Activated naive CD4-positive, alpha-beta T cell treated with anti-CD3 and anti-CD28 coated beads, Interleukin-2, amount 10 ng/mL, durations not matched to agents 7 days and 5 days (primary cell): ENCODE measurements at places on chromosomes 1 and 21.

- no peaks in the 10 kb centered on the region for H3K36me3 ChIP-seq
- H3K27me3 ChIP-seq, result peaks cover 12% of the 10 kb centered on the region
- DNase-seq, result no peak
- H3K27ac ChIP-seq, result no peak overlapping the region
- no peak overlapping the region for H3K4me3 ChIP-seq
Measured at GRCh38 chr1:114122941-114123618, 30.6 kb downstream of the SYT6 start.

- DNase-seq, result no peak
- no peak overlapping the region for H3K27ac ChIP-seq
- H3K4me1 ChIP-seq, result peaks cover 40% of the 10 kb centered on the region
- H3K36me3 ChIP-seq, result peaks cover 63% of the 10 kb centered on the region
Measured at GRCh38 chr1:24919791-24920532, 10.1 kb downstream of the RUNX3 start.

DNA sequence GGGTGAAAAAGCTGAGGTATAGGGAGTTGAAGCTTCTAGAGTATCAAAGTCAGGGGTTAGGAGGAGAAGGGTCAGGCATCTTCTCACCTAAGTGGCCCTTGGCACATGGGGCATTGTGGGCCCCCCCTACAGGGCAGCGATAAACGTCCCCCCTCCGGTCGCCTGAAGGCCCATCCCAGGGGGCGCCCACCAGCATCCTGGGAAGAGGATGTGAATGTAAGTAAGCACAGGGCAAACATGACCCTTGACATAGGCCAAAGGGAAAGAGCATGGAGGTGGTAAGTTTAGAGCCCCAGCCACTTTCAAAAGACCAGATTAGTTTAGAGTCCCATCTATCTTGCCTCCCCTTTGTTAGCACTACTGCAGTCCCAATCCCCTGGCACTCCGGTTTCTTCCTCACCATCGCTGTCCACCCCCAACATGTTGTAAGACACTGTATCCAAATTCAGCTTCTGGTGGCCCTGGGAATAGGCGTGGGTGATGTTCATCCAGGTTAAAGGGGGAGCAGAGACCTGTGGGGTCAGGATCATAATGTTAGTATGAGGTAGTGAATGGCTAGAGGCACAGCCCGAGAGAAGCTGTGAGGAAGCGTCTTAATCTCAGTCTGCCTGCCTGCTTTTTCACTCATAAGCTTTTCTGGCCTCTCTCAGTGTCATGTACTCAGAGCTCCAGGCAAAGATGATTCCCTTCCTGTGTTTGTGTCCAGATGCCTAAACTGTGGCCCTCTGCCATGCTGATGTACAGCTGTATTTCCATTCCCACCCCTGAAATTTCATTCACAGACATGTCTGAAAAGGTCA, 2.7 kb downstream of the ITGA10 start:
- H3K36me3 ChIP-seq, result peaks cover 20% of the 10 kb centered on the region
- H3K27ac ChIP-seq, result no peak overlapping the region
- H3K4me1 ChIP-seq, result peaks cover 6% of the 10 kb centered on the region
- H3K4me3 ChIP-seq, result no peak overlapping the region
- DNase-seq, result no peak

GRCh38 chr1:207923121-207923520, 12.2 kb upstream of the CD34 start:
- DNase-seq, result no peak
- no peak overlapping the region for H3K4me3 ChIP-seq
- H3K27ac ChIP-seq, result no peak overlapping the region
- H3K4me1 ChIP-seq, result no peaks in the 10 kb centered on the region

DNA sequence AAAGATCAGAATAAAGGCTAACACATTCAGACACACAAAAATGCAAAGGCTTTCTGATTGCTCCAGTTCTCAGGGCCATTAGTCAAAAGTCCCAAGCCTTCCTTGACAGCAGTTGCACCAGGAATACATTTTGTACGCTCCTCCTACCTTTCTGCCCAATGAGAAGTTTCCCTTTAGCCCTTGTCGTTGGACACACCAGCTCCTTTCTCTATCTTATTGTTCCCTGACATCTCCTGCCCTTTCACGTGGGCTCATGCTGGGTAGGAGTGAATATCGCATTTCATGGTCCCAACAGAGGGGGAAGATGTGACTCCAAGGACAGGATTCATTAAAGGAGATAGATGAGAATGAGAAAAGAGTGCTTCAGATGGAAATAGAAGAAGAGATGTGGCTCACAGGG, 33.5 kb upstream of the IFI16 start:
- no peak overlapping the region for H3K4me3 ChIP-seq
- peaks cover 30% of the 10 kb centered on the region for H3K36me3 ChIP-seq
- H3K27ac ChIP-seq, result no peak overlapping the region
- H3K27me3 ChIP-seq, result no peaks in the 10 kb centered on the region

GRCh38 chr1:43893006-43893405, 40.6 kb upstream of the ARTN start:
- peaks cover 4% of the 10 kb centered on the region for H3K36me3 ChIP-seq
- DNase-seq, result no peak
- H3K27ac ChIP-seq, result no peak overlapping the region
- no peaks in the 10 kb centered on the region for H3K4me1 ChIP-seq
- H3K4me3 ChIP-seq, result no peak overlapping the region

GRCh38 chr1:222910699-222911098, 95.9 kb downstream of the DISP1 start:
- H3K36me3 ChIP-seq, result no peaks in the 10 kb centered on the region
- no peak overlapping the region for H3K27ac ChIP-seq
- H3K4me1 ChIP-seq, result no peaks in the 10 kb centered on the region
- no peaks in the 10 kb centered on the region for H3K27me3 ChIP-seq

GRCh38 chr1:176604461-176604860, 141.5 kb downstream of the PAPPA2 start:
- no peaks in the 10 kb centered on the region for H3K27me3 ChIP-seq
- DNase-seq, result no peak
- no peaks in the 10 kb centered on the region for H3K4me1 ChIP-seq
- no peak overlapping the region for H3K4me3 ChIP-seq
- H3K27ac ChIP-seq, result no peak overlapping the region
- H3K36me3 ChIP-seq, result no peaks in the 10 kb centered on the region

DNA sequence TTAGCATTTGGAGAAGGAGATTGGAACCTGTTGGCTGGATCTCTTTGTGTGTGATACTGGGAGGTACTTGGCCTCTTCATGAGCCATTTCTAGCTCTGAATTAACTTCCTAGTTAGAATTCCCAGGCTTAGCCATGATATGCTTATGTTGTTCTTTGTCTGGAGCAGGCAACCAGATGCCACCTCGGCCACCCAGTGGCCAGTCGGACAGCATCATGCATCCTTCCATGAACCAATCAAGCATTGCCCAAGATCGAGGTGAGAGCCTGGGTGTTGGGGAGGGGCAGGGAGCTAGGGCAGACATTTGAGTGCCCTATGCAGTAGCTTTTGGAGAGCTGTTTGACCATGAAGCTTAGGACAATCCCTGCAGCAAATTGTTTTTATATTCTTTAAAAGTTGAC, 26.5 kb upstream of the PIGV start:
- peaks cover 57% of the 10 kb centered on the region for H3K36me3 ChIP-seq
- no peaks in the 10 kb centered on the region for H3K27me3 ChIP-seq
- H3K4me3 ChIP-seq, result no peak overlapping the region
- DNase-seq, result no peak
- H3K4me1 ChIP-seq, result peaks cover 8% of the 10 kb centered on the region
- no peak overlapping the region for H3K27ac ChIP-seq

DNA sequence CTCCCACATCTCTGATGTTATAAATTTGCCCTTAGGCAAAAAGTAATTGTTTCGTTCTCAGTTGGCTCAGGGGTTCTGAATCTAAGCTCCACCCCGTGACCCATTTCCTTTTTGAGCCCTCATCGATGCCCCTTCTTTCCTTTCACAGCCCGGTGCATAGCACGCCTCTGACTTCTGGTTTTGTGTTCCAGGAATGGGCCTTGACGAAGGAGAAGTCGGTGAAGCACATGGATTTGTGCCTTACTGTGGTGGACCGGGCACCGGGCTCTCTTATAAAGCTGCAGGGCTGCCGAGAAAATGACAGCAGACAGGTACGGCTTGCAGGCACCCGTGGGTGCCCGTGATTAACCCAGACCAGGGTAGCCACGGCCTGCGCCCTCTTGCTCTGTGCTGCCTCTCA, 151.9 kb downstream of the PGBD5 start:
- H3K4me3 ChIP-seq, result peak overlapping the region; percentile 48
- no peak for DNase-seq
- peaks cover 75% of the 10 kb centered on the region for H3K4me1 ChIP-seq
- H3K27me3 ChIP-seq, result no peaks in the 10 kb centered on the region

- no peak for DNase-seq
- H3K36me3 ChIP-seq, result peaks cover 17% of the 10 kb centered on the region
- H3K4me3 ChIP-seq, result no peak overlapping the region
Measured at GRCh38 chr1:113874012-113874879, 2.7 kb upstream of the PTPN22 start.

DNA sequence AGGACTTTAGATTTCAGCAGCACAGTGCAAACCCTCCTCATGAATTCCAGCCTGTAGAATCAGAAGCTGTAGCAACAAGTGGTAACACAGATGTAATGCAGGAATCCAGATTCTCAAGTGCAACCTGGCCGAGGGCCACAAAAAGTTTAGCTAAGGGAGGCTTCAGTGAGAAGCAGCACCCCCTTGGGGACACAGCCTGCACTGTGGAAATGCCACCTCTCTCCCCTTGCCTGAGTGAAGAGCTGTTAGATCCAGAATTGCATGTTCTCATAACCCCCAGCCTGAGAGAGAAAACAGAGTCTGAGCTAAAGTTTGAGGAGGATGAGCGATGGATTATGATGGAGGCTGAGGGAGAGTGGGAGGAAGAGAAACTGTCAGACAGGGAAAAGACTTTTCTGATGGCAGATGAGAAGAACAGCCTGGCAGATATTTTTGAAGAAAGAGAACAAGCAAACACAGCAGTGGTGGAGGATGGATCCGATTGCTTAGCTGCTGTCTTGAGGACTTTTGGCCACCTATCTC, 80.5 kb upstream of the BMP8A start:
- peaks cover 41% of the 10 kb centered on the region for H3K4me1 ChIP-seq
- no peak overlapping the region for H3K4me3 ChIP-seq
- H3K27me3 ChIP-seq, result no peaks in the 10 kb centered on the region
- peak; percentile 69 for DNase-seq
- H3K36me3 ChIP-seq, result peaks cover 43% of the 10 kb centered on the region

DNA sequence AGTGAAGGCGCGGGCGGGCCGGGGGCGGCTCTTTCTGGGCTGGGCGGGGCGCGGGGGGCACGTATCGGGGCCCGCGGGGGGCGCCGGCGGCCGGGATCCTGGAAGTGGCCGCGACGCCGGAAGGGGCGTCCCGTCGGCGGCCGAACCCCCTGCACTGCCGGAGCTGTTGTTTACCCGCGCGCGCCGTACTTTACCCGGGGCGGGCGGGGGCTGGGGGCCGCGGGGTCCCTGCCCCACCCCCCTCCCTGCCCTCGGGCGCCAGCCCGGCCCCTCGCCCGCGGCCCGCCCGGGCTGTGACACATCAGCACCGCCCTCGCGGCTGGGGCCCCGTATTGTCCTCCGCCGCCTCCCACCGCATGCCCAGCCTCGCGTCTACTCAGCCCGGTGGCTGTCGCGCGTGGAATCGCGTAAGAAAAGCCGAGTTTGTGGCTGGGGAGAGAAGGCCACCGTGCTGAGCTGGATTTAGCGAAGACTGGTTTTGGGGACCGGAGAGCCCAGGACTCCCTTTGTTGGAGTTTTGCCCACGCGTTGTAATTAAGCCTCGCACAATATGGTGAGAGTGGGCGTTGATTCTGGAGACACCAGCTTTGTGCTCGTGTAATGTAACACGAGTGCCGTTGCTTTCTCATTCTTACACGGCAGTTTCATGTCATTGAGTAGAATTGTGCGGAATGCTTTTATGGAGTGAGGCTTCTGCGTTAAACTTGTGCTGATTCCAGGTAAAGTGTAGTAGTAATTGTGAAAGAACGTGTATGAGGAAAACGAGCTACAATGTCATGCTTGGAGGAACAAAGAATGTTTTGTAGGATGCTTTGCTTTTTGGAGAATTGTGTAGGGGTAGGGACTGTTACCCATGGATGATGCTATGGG, 559 bp downstream of the BACH1 start:
- peaks cover 4% of the 10 kb centered on the region for H3K36me3 ChIP-seq
- peak overlapping the region; percentile 73 for H3K4me3 ChIP-seq
- H3K4me1 ChIP-seq, result peaks cover 64% of the 10 kb centered on the region
- DNase-seq, result peak; percentile 76
- H3K27ac ChIP-seq, result peak overlapping the region; percentile 52
- no peaks in the 10 kb centered on the region for H3K27me3 ChIP-seq

GRCh38 chr1:26743426-26744059, 44.2 kb upstream of the PIGV start:
- DNase-seq, result no peak
- H3K4me3 ChIP-seq, result peak overlapping the region; percentile 61
- peak overlapping the region; percentile 95 for H3K27ac ChIP-seq
- H3K36me3 ChIP-seq, result peaks cover 73% of the 10 kb centered on the region

GRCh38 chr1:180343921-180344769, 114.1 kb downstream of the LHX4 start:
- no peaks in the 10 kb centered on the region for H3K36me3 ChIP-seq
- H3K4me3 ChIP-seq, result no peak overlapping the region
- DNase-seq, result no peak
- no peaks in the 10 kb centered on the region for H3K27me3 ChIP-seq
- H3K27ac ChIP-seq, result no peak overlapping the region

DNA sequence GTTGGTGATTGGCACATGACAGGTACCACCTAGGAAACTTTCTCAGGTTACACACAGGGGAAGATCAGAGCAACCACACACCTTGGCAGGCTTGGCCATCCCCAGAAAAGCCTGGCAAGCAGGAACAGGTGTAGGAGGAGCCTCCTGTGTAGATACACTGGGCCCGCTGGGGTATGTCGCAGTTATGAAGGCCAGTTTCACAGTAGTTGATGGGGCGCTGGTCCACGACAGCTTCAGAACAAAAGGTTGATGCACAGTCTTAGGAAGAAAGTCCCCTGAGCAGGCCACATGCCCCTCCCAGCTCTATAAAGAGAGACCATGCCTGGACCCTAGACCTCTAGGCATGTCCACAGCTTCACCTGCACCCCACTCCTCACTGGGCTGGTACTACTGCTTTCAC, 51.6 kb downstream of the NID1 start:
- DNase-seq, result no peak
- H3K4me1 ChIP-seq, result no peaks in the 10 kb centered on the region
- H3K27me3 ChIP-seq, result peaks cover 12% of the 10 kb centered on the region

GRCh38 chr1:89884718-89885596, 64.1 kb downstream of the LRRC8D start:
- H3K27me3 ChIP-seq, result no peaks in the 10 kb centered on the region
- H3K36me3 ChIP-seq, result peaks cover 36% of the 10 kb centered on the region
- no peak overlapping the region for H3K4me3 ChIP-seq
- no peak overlapping the region for H3K27ac ChIP-seq
